ENCODE measurements at places on chromosomes 7 and 10.

GRCh38 chr10:53536322-53536721, 763.7 kb upstream of the MBL2 start:
- no peak for DNase-seq

DNA sequence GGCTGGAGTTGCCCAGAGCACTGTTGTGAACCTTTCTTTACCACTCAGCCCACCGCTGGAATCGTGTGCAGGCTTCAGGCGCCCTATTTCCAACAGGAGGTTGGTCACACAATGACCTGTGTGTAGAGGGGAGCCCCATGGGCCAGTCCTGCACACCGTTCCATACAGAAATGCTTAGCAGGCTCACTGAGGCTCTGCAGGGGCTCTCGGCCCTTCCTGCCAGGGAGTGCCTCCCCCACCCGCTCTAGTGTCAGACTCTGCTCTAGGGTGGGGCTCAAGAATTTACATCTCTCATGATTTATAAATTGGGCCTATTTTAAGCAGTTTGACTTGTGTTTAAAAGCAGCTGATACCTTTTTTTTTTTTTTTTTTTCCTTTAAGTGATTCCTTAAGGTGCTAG, 42.0 kb downstream of the SHH start:
- no peak for DNase-seq

GRCh38 chr10:15451137-15452094, 80.3 kb upstream of the FAM171A1 start:
- DNase-seq: no peak

GRCh38 chr10:34505338-34505737, 309.8 kb downstream of the PARD3 start:
- DNase-seq: no peak

- no peak for DNase-seq
These were observed 55.1 kb upstream of the ZEB1 start for GRCh38 chr10:31263903-31264302.

DNA sequence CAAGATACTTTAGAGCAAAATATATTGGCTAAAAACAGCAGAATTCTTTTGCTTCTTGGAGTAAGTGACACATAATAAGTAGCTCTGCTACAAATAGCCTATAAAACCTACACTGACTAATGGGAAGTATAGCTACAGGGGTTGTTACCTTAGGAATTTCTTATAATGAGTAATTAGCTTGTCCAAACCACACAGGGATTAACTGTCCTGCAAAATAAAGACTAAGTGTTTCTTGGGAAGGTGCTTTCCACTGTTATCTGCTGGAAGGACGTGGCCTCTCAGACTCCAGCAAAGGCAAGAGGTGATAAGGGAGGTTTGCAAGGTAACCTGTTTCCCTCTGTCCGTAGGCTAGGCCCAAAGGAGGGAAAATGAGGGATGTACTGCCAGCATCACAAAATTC, 302.4 kb downstream of the DOCK4 start:
- DNase-seq: no peak

GRCh38 chr7:127021019-127021738, 231.6 kb downstream of the GRM8 start:
- DNase-seq: no peak

GRCh38 chr10:112082120-112082519, 101.4 kb downstream of the GPAM start:
- no peak for DNase-seq

GRCh38 chr7:132618271-132618955, 42.1 kb upstream of the PLXNA4 start:
- no peak for DNase-seq

DNA sequence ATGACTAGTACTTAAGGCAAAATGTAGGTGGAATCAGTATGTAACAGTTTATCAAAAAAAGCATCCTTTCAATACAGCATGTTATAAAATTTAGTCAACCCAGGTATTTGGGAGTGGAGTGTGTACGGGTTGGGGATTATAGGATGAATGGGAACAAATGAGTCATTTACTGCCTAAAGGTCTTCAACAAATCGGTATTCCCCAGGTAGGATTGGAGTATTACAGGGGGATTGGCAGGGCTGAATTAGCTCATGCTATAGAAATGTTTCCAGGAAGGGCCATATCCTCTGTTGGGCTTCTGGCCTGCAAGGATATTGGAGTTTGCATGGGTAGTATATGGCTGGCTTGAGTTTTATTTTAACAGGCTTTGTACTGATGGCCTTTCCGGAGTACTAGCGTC, 723.7 kb downstream of the SORCS1 start:
- DNase-seq: no peak

GRCh38 chr7:100475549-100475948, 3.5 kb downstream of the TSC22D4 start:
- DNase-seq: no peak
